ENCODE measurements at places on chromosomes 6 and 20.

- DNase-seq, result no peak
Measured at GRCh38 chr20:50339466-50339901, 148.9 kb downstream of the CEBPB start.

DNA sequence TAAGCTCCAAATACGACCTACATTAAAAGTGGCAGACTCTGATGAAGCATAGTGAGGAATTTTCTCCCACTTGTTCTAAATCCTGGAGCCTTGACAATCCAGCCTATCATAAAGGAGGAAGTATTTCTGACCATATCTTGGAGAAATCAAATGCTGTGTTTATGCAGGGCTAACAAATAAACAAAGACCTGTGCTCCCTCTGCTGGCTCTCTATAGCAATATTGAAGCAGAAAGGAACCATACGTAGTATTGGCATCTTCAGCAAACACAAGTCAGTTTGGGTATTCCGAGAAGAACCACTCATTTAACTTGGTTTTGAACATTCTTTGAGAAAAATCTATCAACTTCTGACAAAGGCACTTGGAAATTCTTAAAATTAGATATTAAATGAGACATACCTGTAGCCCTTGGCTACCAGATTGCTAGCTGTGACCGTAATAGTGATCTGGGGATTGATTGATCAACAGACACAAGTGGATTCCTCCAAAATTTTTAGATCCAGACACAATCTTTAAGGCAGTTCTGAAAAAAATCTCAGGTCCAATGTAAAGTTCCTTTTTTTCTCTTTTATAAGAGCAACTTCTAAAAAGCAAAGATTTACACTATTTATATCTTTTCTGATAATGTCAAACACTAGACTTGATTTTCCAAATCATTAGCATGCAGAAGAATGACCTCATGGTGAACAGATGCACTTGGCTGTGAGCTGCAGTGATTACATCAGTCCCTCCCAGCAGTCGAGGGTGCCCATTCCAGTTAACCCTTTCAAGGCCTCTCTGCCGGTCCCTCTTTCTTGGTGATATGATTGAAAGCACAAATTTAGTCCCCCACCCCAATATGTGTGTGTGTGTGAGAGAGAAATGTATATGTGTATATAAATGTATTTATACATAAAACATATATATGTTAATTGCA is 40.2 kb downstream of the INSM1 start:
- DNase-seq, result peak; percentile 51

DNA sequence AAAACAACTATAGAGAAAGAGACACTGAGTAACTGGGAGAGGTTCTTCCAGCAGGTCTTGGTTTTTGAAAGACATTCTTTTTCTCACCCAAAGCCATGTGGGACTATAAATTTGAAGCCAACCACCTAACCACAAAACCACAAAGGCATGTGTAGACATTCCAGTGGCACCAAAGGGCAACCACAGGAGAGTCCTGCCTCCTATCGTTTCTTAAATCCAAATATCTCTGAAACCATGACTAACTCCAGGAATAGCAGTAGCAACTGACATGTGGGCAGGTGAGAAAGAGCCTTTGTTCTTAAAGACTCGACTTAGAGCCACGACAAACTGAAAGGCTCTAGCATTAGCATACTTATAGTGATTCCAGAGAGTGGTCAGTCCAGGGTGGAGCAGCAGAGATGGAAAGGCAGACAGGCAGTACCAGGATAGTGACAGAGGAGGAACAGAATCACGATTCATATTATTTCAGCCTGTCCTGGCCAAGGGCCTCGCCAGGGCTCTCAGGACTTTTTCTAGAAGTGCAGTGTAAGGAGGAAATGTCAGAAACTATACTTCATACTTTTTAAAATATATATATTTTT is 9.4 kb upstream of the COL9A1 start:
- no peak for DNase-seq

DNA sequence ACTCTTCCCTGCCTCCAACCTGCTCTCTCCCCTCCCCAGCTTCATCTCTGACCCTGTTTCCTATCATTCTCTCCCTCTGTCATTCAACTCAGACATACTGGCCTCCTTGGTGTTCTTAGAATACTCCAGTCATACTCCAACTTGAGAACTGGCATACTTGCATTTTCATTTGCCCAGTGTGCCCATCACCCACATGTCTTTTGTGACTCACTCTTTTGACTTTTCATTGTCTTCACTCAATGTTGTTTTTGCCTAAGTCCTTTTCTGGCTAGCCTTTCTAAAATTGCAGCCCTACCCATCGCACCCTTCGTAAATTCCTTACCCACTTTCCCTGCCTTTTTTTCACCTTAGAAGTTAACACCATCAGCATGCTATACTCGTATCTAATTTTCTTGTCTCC is 77.0 kb upstream of the CD2AP start:
- no peak for DNase-seq

- no peak for DNase-seq
Measured at GRCh38 chr6:41504466-41505121, 41.6 kb upstream of the FOXP4 start.

Measured in suppressor macrophage treated with lipopolysaccharide for 4 hours (primary cell).